ENCODE measurements at places on chromosomes 16 and 17. TPM values are rescaled to one million over a fixed set of nuclear protein-coding genes. Genes with fewer than 3 reads are reported as not detected.

Gene CEP112
- total RNA-seq: 5.3 TPM

Gene MT3
- total RNA-seq: not detected

Gene MPP3
- 16.2 TPM for total RNA-seq

Gene NTN3
- total RNA-seq: not detected

Gene HAP1
- 1.7 TPM for total RNA-seq

Gene VMO1
- total RNA-seq: 0.68 TPM

Gene KRT20
- 0.45 TPM for total RNA-seq

Gene G6PC1
- not detected for total RNA-seq

Gene VPS35
- total RNA-seq: 79.3 TPM

Gene NHERF2
- 58.3 TPM for total RNA-seq

Gene CCDC200
- total RNA-seq: not detected

Gene ZNF469
- 7.7 TPM for total RNA-seq

Gene CBLN1
- not detected for total RNA-seq

Gene GPR142
- not detected for total RNA-seq

Gene KRT14
- 0.34 TPM for total RNA-seq

Gene KRTAP2-1
- not detected for total RNA-seq

Gene TRIM72
- total RNA-seq: 0.12 TPM

Gene ST6GALNAC2
- total RNA-seq: 0.23 TPM

Gene DDX42
- 104 TPM for total RNA-seq

Gene CKLF
- total RNA-seq: 71.0 TPM

Gene PDILT
- total RNA-seq: not detected

Gene ODAD4
- total RNA-seq: 1.4 TPM

Gene PIMREG
- 47.4 TPM for total RNA-seq

Gene ARL5C
- not detected for total RNA-seq

Gene FOXL1
- total RNA-seq: 2.0 TPM

Gene CALB2
- 4.5 TPM for total RNA-seq

Gene NAE1
- total RNA-seq: 74.9 TPM

Gene DNAAF8
- 2.4 TPM for total RNA-seq

Gene PRSS27
- total RNA-seq: 1.8 TPM

Gene RHBDL3
- total RNA-seq: 4.1 TPM

Gene COX11
- 105 TPM for total RNA-seq

Gene BCL6B
- total RNA-seq: not detected

Gene AANAT
- 0.48 TPM for total RNA-seq

Gene SLC2A4
- 0.57 TPM for total RNA-seq

Gene TRIM16
- total RNA-seq: 198 TPM

Gene PITPNM3
- total RNA-seq: 2.2 TPM

Gene KCNH4
- total RNA-seq: 0.37 TPM

Gene SULT1A4
- 30.8 TPM for total RNA-seq

Gene DPH1
- total RNA-seq: 45.5 TPM

Gene CSH1
- not detected for total RNA-seq

Gene RCVRN
- total RNA-seq: not detected

Gene CDK3
- total RNA-seq: 4.6 TPM

Gene SLFN13
- total RNA-seq: 3.3 TPM

Gene FBXL16
- 9.5 TPM for total RNA-seq

Gene ZNF750
- total RNA-seq: not detected

Gene ANKS4B
- 0.03 TPM for total RNA-seq

Gene AMDHD2
- 23.1 TPM for total RNA-seq

Gene CDK5R1
- 5.8 TPM for total RNA-seq

Gene ZG16B
- total RNA-seq: 0.62 TPM

Gene SLFN14
- not detected for total RNA-seq

Gene C1QL1
- 30.6 TPM for total RNA-seq

Gene TM4SF5
- total RNA-seq: 1.2 TPM

Gene C16orf92
- total RNA-seq: not detected

Gene LGALS9
- total RNA-seq: 1.6 TPM

Gene DBNDD1
- 58.1 TPM for total RNA-seq

Gene PKD1
- total RNA-seq: 49.3 TPM

Gene CIITA
- total RNA-seq: 0.05 TPM

Gene KIF2B
- total RNA-seq: not detected

Data from A549 treated with Mapracorat at 1 μM for 4 hours (cell line).